ENCODE measurements at places on chromosomes 11 and 22. TPM values are rescaled to one million over a fixed set of nuclear protein-coding genes. Genes with fewer than 3 reads are reported as not detected.

The CSNK2A3 gene
- 1.5 TPM for total RNA-seq

The CHRM1 gene
- not detected for total RNA-seq

The OR5A1 gene
- not detected for total RNA-seq

The CTTN gene
- total RNA-seq: 31.4 TPM

The NLRX1 gene
- 5.1 TPM for total RNA-seq

The RASSF10 gene
- total RNA-seq: 2.8 TPM

The SPI1 gene
- total RNA-seq: 21.1 TPM

The CWC15 gene
- total RNA-seq: 95.8 TPM

GRCh38 chr11:83819931-83820549 is 533.9 kb upstream of the CCDC90B start:
- no peak for DNase-seq
- H3K36me3 ChIP-seq: no peaks in the 10 kb centered on the region
- H3K4me1 ChIP-seq: no peaks in the 10 kb centered on the region
- H3K27me3 ChIP-seq: no peaks in the 10 kb centered on the region
- no peak overlapping the region for H3K27ac ChIP-seq
- H3K4me3 ChIP-seq: no peak overlapping the region

DNA sequence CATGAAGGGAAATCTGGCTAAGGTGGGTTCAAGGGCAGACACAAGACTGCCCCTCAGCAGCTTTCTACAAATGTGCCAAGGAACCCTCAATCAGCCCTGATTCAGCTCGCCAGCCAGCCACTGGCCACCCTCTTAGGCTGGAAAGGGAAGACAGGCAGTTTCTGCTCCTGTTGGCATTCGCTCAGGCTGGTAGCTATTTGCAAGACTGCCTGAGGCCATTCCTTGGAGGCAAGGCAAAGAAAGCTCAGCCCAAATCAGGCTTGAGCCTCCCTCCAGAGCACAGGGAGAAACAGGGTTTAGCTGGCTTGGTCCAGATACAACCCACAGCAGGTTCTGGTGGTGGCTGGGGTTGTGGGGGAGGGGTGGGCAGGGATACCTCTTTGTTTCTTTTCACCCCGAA is 19.2 kb downstream of the TP53I11 start:
- no peak overlapping the region for H3K27ac ChIP-seq
- no peaks in the 10 kb centered on the region for H3K36me3 ChIP-seq
- H3K27me3 ChIP-seq: peaks cover 7% of the 10 kb centered on the region

GRCh38 chr11:62811659-62812058 is 6.4 kb upstream of the NXF1 start:
- peaks cover 13% of the 10 kb centered on the region for H3K36me3 ChIP-seq
- H3K4me3 ChIP-seq: no peak overlapping the region
- no peaks in the 10 kb centered on the region for H3K27me3 ChIP-seq
- no peaks in the 10 kb centered on the region for H3K4me1 ChIP-seq
- H3K27ac ChIP-seq: no peak overlapping the region

DNA sequence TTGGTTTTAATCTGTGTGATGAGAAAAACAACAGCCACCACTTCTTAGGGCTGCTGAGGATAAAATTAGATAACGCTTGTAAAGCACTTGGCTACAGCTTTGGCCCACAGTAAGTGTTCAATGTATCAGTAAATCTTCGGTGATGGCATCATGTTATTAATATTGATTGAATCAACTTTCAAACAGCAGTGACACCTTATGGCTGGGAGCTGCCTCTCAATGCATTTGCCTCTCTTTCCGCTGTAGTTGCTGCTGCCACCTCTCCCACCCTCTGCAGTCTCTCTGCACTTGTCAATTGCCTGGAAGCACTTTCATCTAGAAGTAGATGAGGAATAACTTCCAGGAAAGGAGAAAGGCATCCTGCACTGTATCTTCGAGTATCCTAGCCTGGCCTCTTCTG is 491.1 kb downstream of the OPCML start:
- DNase-seq: no peak
- H3K27me3 ChIP-seq: no peaks in the 10 kb centered on the region
- no peaks in the 10 kb centered on the region for H3K4me1 ChIP-seq
- H3K27ac ChIP-seq: no peak overlapping the region

DNA sequence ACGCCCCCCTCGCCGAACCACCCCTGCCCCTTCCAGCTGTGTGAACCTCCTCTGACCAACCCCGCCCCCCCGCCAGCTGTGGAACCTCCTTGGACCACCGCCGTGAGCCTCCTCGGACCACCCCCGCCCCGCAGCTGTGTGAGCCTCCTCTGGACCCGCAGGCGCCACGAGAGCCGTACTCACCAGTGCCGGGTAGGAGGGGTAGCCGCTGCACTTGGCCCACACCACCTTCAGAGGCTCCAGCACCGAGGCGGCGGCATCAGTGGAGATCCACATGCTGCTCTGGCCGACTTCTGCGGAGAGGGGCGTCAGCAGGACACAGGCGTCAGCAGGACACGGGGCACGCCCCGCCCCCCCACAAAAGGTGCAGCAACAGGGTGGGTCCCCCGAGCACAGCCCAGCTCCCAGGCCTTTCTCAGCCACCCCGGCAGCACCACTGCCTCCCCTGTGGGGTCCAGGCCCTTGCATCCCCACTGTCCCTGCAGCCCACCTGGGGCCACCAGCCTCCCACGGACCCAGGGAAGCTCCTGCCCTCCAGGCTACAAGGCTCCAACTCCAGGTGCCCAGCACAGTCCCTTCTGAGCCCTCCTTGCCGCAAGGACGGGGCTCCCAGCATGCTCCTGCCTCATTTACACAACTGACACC is 51.7 kb downstream of the BRD1 start:
- DNase-seq: no peak
- no peak overlapping the region for H3K27ac ChIP-seq
- peaks cover 7% of the 10 kb centered on the region for H3K4me1 ChIP-seq
- peaks cover 7% of the 10 kb centered on the region for H3K27me3 ChIP-seq

DNA sequence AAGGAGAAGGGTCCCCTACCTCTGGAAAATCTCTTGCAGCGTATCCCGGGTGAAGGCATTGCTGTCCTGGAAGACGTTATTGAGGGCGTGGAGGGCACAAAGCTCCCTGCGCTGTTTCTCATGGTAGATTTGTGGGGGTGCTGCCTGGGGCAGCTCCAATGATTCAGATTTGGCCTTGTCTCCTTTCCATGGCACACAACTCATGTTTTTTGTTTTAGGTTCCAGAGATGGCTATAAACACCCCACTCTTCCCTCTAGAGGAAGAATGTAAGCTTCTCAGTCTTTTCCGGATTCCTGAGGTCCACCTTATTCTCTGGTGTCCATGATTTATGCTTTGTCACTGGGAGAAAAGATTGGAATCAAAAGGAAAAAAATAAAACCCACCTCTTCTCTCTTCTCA is 959 bp downstream of the JOSD1 start:
- no peak for DNase-seq
- H3K27me3 ChIP-seq: no peaks in the 10 kb centered on the region
- peaks cover 1% of the 10 kb centered on the region for H3K36me3 ChIP-seq
- no peak overlapping the region for H3K27ac ChIP-seq
- H3K4me1 ChIP-seq: peaks cover 34% of the 10 kb centered on the region
- peak overlapping the region; percentile 55 for H3K4me3 ChIP-seq

- no peaks in the 10 kb centered on the region for H3K36me3 ChIP-seq
- no peak for DNase-seq
- no peaks in the 10 kb centered on the region for H3K4me1 ChIP-seq
These were observed 11.1 kb downstream of the SLC35E4 start for GRCh38 chr22:30646518-30647160.

GRCh38 chr11:15940462-15941205 is 415.7 kb downstream of the SOX6 start:
- H3K27ac ChIP-seq: no peak overlapping the region
- DNase-seq: no peak
- H3K36me3 ChIP-seq: no peaks in the 10 kb centered on the region
- H3K27me3 ChIP-seq: no peaks in the 10 kb centered on the region
- H3K4me3 ChIP-seq: no peak overlapping the region
- no peaks in the 10 kb centered on the region for H3K4me1 ChIP-seq

- H3K36me3 ChIP-seq: peaks cover 4% of the 10 kb centered on the region
- H3K4me3 ChIP-seq: no peak overlapping the region
- no peaks in the 10 kb centered on the region for H3K27me3 ChIP-seq
- no peak for DNase-seq
- no peak overlapping the region for H3K27ac ChIP-seq
- no peaks in the 10 kb centered on the region for H3K4me1 ChIP-seq
These were observed 12.1 kb downstream of the ELP4 start for GRCh38 chr11:31521497-31522150.

DNA sequence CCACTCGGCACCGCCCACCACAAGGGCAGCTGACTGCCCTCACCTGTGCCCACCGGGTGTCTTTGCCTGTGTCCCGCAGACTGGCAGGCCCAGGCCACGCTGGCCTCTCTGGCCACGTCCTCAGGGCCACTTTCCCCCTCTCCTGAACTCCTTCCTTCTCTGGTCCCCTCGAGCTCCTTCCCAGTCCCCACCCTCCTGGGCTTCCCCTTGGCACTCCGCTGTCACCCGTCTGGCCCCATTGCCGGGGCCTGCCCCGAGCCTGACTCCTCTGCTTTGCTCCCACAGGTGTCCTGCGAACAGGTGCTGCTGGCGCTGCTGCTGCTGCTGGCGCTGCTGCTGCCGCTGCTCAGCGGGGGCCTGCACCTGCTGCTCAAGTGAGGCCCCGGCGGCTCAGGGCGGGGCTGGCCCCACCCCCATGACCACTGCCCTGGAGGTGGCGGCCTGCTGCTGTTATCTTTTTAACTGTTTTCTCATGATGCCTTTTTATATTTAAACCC is 14.2 kb downstream of the MCAT start:
- peaks cover 27% of the 10 kb centered on the region for H3K36me3 ChIP-seq
- no peak overlapping the region for H3K4me3 ChIP-seq
- peaks cover 22% of the 10 kb centered on the region for H3K4me1 ChIP-seq
- no peak for DNase-seq

DNA sequence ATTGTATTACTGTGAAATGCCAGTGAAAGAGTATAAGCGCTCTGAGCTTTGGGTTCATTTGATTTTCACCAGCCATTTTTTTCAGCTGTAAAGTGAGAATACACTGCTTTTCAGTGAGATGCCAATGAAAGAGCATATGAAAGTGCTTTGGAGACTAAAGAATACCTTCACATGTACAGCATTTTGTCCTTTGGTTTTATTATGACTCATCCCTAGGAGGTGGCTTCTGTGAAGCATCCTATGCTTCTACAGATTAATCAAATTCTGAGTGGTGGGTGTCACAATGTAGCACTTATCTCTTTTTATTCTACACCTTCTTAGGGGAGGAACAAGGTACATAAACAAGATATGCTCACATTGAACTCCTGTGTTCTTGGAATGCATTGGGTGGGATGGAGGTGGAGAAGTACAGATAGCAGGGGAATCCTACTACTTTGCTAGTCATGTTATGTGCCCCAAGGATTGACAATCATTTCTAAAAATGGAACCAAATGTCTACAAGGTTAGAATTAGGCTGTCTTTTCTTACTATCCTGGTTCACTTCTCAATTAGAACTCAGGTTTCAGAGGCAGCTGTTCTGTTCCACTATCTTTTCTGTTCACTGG is 18.7 kb downstream of the TRIM44 start:
- peaks cover under 1% of the 10 kb centered on the region for H3K4me1 ChIP-seq
- H3K36me3 ChIP-seq: peaks cover 4% of the 10 kb centered on the region
- no peak for DNase-seq
- no peaks in the 10 kb centered on the region for H3K27me3 ChIP-seq
- no peak overlapping the region for H3K27ac ChIP-seq

GRCh38 chr11:69943066-69943465 is 123.8 kb upstream of the FGF3 start:
- no peaks in the 10 kb centered on the region for H3K4me1 ChIP-seq
- no peak overlapping the region for H3K27ac ChIP-seq
- no peaks in the 10 kb centered on the region for H3K27me3 ChIP-seq
- H3K36me3 ChIP-seq: no peaks in the 10 kb centered on the region
- H3K4me3 ChIP-seq: no peak overlapping the region

GRCh38 chr11:15969701-15970329 is 386.5 kb downstream of the SOX6 start:
- H3K36me3 ChIP-seq: no peaks in the 10 kb centered on the region
- H3K4me3 ChIP-seq: no peak overlapping the region
- no peaks in the 10 kb centered on the region for H3K4me1 ChIP-seq
- no peaks in the 10 kb centered on the region for H3K27me3 ChIP-seq

- H3K4me1 ChIP-seq: no peaks in the 10 kb centered on the region
- no peak for DNase-seq
- no peak overlapping the region for H3K4me3 ChIP-seq
- H3K27me3 ChIP-seq: no peaks in the 10 kb centered on the region
- H3K27ac ChIP-seq: peak overlapping the region; percentile 4
These were observed 31.3 kb upstream of the MMP13 start for GRCh38 chr11:102986815-102987214.

DNA sequence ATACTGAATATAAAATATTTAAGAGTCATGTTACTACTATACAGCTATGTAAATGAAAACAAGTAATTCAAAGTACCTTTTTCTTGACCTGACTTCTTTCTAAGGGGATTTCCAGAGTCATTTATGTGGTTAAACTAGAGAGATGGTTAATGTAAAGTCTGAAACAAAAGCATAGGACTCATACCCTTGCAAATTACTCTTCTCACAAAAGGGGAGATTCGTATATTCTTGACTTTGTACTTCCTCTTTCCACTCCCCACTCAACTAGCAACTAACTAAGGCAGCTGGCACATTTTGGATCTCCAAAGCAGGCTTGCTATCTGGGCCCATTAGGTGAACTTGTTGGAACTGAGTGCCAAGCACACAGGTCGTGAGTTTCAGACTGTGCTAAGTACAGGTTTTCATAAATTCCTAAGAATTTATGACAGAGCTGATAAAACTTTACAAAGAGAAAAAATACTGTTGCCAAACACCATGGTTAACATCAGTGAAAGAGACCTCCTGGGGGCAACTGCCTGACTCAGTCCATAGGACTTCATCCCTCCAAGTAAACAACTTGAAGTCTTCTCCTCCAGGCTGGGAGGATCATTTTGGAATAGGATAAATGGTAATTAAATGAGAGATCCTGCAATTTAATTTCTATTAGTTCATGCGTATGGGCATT is 77.0 kb upstream of the DDI1 start:
- no peak overlapping the region for H3K27ac ChIP-seq
- no peak for DNase-seq
- no peaks in the 10 kb centered on the region for H3K36me3 ChIP-seq
- no peak overlapping the region for H3K4me3 ChIP-seq
- H3K4me1 ChIP-seq: no peaks in the 10 kb centered on the region
- no peaks in the 10 kb centered on the region for H3K27me3 ChIP-seq

DNA sequence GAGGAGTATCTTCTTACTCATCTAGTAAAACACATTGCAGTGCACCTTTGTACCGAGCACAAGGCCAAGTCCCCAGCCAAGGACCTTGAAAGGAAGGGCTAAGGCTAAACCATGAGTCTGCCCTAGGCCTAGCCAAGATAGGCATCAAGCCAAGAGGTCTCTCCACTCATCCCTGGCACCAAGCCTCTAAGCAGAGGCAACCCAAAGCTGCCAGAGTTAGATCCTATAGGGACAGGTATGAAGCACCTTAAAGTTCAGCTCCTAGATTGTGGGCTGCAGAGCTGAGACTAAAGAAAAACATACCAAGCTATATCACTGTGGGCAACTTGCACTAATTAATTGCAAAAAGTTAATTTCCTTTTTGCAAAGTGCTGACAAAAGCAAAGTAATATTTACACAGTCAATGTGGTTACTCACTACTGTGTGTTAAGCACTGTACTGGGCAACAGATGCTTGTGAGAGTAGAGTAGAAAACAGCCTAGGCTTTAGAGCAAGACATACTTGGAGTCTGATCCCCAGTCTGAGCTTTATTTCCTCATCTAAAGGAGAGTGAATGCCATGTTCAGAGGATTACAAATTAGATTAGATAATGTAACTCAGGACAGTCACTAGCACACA is 7.2 kb downstream of the COA4 start:
- no peak overlapping the region for H3K27ac ChIP-seq
- H3K4me3 ChIP-seq: no peak overlapping the region
- no peaks in the 10 kb centered on the region for H3K27me3 ChIP-seq
- DNase-seq: no peak
- no peaks in the 10 kb centered on the region for H3K4me1 ChIP-seq

GRCh38 chr11:10307400-10308200 is 2.7 kb downstream of the ADM start:
- H3K27ac ChIP-seq: no peak overlapping the region
- no peaks in the 10 kb centered on the region for H3K36me3 ChIP-seq
- DNase-seq: no peak
- peak overlapping the region; percentile 56 for H3K4me3 ChIP-seq

Data from thymus (tissue), 14 donors.